ENCODE measurements at places on chromosomes 13 and 19.

DNA sequence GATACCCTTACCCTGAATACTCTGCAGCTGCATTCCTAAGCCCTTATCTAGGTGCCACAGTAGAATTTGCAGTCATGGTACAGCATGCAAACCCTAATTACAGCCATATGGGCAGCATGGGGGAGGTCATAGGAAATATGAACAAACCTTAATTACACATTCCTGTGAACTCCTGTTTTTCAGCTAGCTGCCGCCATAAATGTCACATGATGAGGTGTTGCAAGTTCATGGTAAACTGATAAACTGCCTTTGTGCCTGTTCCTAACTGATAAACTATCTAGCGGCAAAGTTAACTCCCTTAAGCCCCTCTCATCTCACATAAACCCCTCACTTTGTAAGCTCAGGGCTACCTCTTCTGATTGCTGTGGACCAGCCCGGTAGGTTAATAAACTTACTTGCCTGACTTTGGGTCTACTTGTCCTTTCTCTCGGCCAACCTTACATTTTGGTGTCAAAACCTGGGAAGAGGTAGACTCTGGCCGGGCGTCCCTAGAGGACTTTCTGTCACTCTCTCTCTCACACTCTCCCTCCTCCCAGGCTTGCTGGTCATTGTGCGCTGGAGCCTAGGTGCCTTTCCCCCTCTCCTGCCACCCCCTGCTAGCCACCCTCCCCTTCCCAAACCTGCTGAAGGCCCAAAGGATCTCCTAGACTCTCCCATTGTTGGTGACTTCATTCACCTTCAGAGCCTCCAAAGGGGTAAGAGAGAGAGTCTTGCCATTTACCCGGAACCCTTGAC, 43.3 kb downstream of the ZNF93 start:
- DNase-seq = no peak

- no peak for DNase-seq
Measured at GRCh38 chr13:30708541-30708940, 26.8 kb upstream of the ALOX5AP start.

DNA sequence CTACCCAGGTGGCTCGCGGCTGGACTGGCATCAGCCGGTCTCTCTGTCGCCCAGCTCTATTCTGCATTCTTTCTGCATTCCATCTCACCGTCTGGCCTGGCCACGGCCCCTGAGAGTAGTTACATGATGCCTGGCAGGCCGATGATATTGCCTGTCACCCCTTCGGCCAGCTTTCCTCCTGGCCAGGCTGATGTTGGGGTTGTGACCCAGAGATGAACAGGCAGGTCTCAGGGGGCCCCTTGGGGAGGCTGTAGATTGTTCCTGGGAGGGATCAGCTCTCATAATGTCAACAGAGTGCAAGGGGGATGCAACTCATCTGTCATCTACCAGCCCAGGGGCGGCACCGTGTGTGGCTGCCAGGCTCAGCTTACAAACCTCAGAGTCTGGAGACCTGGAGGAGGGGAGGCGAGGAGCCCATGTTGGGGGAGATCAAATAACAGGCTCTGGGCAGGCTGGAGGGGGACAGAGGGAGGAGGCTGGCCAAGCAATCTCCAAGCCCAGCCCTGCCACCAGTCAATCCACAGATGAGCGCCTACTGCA, 13.6 kb upstream of the FBXO17 start:
- DNase-seq = no peak

GRCh38 chr13:28545583-28546333, 50.8 kb upstream of the FLT1 start:
- no peak for DNase-seq

DNA sequence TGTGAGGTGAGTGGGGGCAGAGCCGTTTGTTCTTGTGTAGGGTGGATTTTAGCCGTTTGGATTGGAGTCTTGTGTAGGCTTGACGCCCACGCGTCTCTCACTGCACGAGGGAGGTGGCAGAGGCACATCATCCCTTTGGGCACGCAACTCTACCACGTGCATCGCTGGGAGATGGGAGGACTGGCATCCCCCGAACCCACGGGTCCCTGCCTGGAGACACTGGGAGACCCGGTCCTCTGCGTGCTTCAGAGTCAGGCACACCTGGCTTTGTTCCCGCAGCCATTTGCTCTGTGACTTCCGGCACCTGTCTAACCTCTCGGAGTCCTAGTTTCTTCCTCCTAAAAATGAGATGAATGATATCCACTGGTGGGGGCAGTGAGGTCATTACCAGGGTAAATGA, 6.4 kb downstream of the ARHGEF7 start:
- DNase-seq = no peak

DNA sequence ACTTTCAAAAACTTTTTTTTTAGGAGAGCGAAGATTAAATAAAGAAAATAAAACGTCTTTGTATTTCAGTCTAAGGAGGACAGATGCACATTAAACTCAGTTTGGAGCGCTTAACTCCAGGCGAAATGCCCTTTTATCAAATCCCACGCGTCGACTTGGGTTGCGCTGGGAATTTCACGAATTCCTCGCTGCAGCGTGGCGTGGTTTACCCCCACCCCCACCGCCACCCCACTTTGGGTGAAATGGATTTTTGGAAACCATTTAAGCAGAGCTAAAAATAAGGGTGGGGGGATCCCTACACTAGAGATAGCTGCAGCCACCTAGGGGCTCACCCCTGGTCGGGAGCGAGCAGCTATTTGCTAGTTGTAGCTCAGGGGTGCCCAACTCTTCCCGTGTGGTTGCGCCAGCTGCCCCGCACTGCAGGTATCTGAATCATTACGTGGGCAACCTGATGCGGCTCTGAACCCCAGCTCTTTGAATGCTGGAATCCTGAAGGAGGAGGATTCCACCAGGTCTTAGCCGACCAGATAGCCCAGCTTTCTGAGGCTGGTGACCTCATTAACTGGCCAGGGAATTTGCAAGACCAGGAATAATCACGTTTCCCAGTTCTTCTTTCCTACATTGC, 6.5 kb upstream of the TSHZ3 start:
- DNase-seq = no peak

- no peak for DNase-seq
Measured at GRCh38 chr13:44271031-44271455, 102.6 kb upstream of the SERP2 start.

DNA sequence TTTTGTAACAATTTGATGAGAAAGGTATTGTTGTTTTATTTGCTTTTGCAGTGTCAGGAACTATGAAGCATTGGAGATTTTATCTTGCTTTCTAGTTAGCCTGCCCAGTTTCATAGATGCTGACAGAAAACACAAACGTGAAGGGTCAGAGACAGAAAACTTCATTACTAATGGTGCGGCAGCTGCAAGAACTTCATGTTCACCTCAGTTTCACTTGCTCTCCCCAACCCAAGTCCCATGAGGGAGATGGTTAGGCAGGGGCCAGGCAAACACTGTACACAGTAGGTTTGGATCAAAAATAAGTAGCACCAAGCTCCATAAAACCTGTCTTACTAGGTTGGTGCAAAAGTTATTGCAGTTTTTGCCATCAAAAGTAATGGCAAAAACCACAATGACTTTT, 550.2 kb upstream of the MIR17HG start:
- DNase-seq = no peak

DNA sequence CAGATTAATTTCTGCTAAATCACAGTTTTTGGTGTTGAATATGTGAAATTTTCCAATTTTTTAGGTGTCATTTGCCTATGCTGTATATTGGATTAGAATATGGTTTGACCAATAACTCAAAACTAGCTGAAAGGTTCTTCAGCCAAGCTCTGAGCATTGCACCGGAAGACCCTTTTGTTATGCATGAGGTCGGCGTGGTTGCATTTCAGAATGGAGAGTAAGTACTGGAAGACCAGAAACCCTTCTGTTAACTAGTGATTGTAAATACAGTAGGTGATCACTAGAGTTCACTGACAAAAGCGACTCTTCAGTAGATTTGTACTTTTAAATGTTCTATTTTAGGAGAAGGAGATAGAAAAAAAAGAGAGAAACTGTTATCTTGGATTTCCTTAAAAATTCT, 22.3 kb downstream of the CDC16 start:
- DNase-seq = no peak

- DNase-seq = no peak
Measured at GRCh38 chr13:32354040-32354439, 38.7 kb downstream of the BRCA2 start.

DNA sequence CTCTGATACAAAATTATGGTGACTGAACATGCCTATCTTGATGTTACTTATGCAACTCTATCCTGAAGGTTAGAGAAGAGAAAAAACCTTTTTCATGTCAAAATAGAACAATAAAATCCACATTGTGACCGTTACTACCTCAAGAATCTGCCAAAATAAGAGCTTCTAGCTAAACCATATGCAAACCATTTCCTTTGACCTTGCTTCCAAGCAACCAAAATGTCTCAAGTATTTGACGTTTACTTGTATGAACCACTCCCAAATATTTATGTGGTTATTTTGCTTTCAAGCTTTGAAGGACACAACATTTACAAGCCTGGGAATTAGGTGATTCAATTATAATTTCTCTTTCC, 13.9 kb downstream of the FOXO1 start:
- DNase-seq = no peak

- DNase-seq = no peak
Measured at GRCh38 chr13:100633461-100633860, 41.1 kb downstream of the TMTC4 start.

Measured in hematopoietic multipotent progenitor cell treated with erythropoietin and hydrocortisone succinate and interleukin-3 and kit ligand, for 8 days (in vitro differentiated cells).